Stimulated activated CD4-positive, alpha-beta T cell treated with anti-CD3 and anti-CD28 coated beads, Interleukin-1b, Interleukin-23, amount 100 ng/mL, for 1 hour (primary cell): ENCODE measurements at places on chromosomes 2 and 18.

- no peak for DNase-seq
Observed at GRCh38 chr2:173755798-173756197, 209.4 kb downstream of the SP3 start.

DNA sequence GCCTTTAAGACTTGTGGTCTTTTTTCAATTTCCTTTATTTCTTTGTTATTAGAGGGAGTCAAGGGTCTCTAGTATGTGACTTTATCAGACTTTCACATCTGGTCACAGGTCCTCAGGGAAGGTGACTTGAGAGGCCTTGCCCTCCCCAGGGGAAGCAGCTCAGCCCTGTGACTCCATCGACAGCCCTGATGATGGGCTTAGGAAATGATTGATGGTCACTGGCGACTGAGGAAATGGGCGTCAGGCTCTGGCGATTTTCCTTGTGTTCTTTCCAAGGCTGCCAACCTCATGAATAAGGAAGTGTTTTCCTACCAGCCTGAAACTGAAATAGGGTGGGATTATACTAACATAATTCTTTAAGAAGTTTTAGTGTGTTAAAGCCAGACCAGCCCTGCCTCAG, 21.1 kb downstream of the SERPINE2 start:
- DNase-seq, result no peak

- DNase-seq, result no peak
Observed at GRCh38 chr2:148244593-148245292, 223.9 kb downstream of the MBD5 start.

DNA sequence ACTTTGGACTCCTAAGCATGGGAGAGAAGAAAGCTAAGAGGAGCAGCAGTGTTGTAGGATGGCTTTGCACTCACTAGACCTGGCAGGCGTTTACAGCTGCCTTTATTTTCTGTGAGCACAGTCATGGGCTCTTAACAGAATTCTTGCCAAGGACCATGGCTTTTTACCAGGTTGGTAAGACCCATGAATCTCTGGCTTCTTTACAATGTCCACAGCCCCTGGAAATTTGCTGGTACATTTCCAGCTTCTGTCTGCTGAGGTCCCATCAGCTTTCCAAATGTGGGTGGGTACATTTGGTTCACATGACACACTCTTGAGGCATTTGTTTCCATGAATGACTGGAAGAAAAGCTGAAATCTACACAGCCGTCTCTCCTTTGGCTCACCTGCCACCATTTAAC, 162.7 kb downstream of the PPP1R1C start:
- no peak for DNase-seq

GRCh38 chr2:197198890-197199289, 111.7 kb downstream of the ANKRD44 start:
- DNase-seq, result peak; percentile 47

DNA sequence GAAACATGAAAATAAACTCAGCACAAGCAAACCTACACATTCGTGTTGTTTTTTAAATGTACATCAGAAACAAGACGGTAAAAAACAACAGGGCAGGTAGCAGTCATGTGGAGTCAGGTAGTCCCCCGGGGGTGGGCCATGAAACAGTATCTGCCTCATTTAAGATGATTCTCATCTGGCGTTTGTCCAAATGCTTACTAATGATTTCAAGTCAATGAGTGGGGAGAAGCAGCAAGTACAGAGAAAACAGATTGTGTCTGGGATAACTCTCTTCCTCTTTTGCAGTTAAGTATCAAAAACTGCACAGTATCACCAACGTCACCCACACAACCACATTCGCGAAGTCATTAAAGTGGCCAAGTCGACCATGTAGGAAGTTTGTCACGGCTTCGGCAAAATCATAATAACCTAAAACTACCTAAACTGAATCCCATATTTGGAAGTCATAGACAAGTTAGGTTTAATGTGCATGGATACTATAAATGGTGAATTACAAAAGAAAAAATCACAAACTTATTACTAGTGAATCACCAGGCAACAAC, 1.3 kb downstream of the LAPTM4A start:
- no peak for DNase-seq

- no peak for DNase-seq
Observed at GRCh38 chr18:64099244-64099643, 49.6 kb downstream of the LINC00305 start.

GRCh38 chr2:232484628-232485347, 2.8 kb downstream of the ECEL1 start:
- no peak for DNase-seq

DNA sequence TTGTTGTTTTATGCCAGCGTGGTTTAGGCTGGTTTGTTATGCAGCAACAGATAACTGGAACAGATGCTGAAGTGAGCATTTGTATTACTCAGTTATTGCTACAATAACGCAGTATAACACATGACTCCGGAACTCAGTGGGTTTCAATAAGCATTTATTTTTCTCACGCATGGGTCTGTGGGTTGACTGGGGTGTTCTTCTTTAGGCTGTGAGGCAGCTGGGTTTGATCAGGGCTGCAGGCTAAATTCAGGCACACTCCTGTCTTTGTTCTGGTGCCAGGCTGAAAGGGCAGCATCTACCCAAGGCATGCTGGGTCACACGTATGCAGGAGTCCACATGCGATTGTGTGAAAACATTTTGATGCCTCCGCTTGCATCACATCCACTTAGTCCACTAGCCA, 3.8 kb upstream of the SLC1A4 start:
- DNase-seq, result no peak

GRCh38 chr2:143504397-143504796, 375.2 kb downstream of the ARHGAP15 start:
- DNase-seq, result no peak

DNA sequence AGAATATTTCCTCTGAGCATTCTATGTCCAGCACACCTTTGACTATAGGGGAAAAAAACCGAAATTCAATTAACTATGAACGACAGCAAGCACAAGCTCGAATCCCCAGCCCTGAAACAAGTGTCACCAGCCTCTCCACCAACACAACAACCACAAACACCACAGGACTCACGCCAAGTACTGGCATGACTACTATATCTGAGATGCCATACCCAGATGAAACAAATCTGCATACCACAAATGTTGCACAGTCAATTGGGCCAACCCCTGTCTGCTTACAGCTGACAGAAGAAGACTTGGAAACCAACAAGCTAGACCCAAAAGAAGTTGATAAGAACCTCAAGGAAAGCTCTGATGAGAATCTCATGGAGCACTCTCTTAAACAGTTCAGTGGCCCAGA, 79.4 kb upstream of the FAM117B start:
- DNase-seq, result no peak

GRCh38 chr2:230987137-230988020, 8.5 kb upstream of the SPATA3 start:
- peak; percentile 51 for DNase-seq
